ENCODE measurements at places on chromosomes 4 and X.
A peak's percentile ranks its signal among the peaks of the same experiment; 100 is the strongest.

GRCh38 chrX:47098338-47099094, 20.3 kb downstream of the RGN start:
- DNase-seq: no peak

- no peak for DNase-seq
Measured at GRCh38 chr4:183532821-183533220, 28.0 kb downstream of the ING2 start.

DNA sequence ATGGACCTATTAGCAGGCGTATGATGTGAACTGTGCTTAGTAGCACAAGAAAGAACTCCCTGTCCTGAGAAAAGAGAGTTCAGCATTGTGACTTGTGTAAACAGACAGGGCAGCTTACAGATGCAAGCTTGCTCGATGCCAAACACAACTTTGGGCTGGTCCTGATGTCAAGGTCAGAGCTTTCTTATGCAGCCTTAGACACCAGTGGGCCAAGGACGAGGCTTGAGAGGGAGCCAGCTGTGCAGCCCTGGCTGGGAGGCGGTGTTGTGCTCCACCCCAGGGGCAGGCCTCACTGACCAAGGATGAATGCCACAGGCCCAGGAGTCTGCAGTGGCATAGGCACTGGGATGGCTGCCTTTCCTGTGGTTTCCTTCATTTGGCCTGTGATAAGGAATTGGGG, 35.4 kb downstream of the JADE1 start:
- DNase-seq: peak; percentile 23

DNA sequence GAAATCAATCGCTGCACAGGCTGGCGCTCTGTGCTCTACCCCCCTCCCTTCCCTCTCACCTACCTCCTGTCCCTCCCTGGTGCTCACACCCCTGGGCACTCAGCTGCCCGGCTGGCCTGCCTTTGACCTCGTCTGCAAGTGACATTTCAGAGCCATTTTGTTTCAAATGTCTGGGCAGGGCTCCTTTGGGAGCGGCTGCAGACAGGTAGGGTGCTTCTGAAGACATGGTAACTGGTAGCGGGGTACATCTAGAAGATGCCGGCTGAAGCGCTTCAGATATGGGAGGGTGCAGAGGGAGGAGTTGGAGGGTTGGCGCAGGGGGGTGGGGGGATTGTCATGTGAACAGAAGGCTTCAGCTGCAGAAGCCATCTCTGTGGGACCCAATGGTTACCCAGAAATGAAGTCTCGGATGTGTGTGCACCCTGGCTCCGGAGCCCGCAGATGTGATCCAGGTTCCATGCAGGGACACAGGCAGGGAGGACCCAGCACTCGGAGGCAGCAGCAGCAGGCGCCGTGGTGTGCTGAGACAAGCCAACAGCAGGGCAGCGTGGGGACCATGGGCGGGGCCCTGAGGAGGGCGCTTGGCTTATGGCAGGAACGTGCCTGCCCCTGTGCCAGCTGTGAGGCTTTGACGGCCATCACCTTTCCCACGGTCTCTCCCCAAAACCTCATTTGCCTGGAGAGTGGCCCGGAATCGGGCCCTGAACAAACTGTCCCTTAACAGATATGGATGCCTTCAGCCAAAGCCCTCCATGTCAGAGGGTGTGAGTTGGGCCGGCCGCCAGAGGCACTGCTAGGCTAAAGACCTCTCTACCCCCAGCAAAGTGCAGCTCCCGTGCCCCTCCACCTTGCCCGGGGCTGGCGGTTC, 7.6 kb upstream of the DUSP9 start:
- no peak for DNase-seq

GRCh38 chr4:175277816-175278215, 359.7 kb downstream of the ADAM29 start:
- DNase-seq: no peak

DNA sequence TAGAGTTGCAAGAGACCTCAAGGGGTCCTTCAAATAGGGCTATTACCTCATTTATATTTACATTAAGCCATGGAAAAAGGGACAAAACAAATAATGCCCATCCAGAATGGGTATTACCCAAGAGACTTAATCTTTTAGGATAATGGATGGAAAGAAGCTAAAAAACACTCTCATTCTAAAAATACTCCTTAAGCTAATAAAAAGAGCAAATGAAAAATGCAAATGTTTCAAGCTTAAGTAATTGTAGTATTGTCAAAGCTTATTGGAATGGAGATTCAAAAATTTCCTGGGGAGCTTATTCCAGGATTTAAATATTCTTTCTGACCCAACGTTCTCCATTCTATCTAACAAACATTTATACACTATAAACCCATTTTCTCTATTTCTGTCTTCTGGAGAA, 107.8 kb upstream of the SPIN4 start:
- no peak for DNase-seq

GRCh38 chr4:109251396-109251795, 51.1 kb downstream of the COL25A1 start:
- DNase-seq: no peak

DNA sequence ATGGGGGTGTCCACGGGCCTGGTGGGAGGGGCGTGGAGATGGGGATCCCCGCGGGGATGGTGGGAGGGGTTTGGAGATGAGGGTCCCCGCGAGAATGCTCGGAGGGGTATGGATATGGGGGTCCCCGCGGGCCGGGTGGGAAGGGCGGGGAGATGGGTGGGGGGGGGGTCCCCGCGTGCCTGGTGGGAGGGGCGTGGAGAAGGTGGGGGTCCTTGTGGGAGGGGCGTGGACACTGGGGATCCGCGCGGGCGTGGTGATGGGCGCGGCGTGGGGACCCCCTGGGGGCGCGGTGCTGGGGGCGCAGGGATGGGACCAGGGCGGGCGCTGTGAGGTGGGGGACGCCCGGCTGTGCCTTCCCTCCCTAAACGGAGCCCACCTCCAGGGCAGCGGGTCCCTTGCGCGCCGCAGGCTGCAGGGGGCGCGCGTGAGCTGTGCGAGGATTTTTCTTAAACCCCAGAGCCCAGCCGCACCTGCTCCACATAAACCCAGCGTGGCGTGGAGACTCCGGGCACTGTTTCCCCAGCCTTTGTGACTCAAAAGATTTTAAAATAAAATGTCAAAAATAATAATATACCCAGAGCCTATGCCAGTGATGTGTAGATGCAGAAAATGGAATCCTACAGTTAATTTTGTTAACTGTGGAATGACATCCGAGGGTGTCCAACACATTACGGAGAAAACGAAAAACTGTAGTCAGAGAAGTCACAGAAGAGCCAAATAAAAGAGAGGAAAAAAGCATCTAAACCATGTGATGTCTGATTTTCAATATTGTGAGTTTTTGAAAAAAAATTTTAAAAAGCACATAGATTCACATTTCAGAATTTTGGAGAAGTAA, 1.5 kb upstream of the ASMTL start:
- DNase-seq: no peak

DNA sequence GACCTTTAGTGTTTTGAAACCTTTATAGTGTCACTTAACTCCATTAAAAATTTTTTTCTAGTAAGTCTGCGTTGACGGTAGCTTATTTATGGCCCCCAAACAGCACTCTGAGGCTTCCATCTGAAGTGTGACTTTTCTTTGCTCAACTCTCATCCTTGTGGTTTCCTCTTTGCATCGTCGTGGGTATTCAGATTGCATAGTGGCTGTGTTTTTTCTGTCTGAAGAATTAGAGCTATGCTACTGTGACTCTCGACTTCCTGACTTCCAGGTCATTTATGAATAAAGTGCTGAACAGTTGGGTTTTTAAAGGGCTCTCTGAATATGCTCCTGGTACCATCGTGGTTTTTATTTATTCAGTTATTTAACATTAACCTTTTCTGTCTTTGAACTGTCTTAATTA, 44.9 kb downstream of the JADE1 start:
- no peak for DNase-seq

DNA sequence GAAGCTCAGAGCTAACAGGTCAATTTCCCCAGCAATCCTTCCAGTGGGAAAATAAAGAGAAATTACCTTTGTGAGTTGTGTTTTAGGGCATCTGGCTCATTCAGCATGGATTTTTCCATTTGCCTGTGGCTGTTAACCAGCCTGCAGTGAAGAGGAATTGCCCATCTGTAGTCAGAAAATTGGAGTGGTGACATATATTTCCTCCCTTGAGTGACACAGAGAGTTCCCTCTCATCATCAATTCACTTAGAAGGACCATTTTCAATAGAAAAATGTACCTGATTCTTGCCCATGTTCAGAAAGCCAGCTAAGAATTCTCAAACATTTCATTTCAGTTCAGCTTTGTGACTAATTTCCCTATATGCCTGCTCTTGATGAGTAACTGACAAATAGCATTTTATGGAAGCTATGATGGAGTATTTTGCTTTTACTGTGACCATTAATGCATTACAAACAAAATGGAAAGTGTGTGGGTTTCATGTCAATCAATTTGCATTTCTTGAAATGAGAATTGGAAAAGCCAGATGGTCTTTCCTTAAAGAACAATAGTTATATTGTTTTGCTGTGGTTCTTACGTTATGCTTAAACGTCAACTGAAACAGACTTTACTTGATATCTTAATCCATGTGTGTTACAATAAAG, 155.8 kb downstream of the NWD2 start:
- no peak for DNase-seq

- no peak for DNase-seq
Measured at GRCh38 chr4:136927172-136927571, 605.1 kb downstream of the PCDH18 start.

DNA sequence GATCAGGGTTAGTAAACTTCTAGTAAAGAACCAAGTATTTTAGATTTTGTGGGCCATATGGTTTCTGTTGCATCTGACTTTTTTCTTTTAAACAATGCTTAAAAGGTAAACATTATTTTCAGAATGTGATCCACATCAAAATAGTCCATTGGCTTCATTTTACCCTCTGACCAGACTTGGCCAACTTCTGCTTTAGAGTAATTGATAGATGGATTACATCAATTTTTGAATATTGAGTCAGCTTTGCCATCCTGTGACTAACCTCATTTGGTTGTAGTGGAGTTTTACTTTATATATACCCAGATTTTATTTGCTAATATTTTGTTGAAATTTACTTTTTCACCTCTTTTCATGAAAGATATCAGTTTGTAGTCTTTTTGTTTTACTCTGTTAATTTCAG, 559.8 kb downstream of the TLL1 start:
- DNase-seq: no peak

DNA sequence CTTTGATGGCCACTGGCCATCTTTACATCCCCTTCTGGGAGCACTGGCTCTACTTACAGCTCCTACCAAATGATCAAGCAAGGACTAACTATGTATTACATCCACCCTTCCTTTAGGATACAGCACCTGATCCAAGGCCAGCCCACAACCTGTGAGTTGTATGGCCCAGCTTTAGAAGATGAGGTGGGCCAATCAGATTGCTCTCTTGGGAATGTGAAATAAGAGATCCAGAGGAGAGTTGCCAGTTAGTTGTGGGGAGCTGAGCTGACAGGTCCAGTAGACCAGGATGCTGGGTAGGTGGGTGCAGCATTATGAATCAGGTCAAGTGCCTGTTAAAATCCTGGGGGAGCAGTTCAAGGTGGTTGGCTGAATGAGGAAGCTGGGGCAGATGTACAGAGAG, 111.5 kb downstream of the GNL3L start:
- DNase-seq: no peak

DNA sequence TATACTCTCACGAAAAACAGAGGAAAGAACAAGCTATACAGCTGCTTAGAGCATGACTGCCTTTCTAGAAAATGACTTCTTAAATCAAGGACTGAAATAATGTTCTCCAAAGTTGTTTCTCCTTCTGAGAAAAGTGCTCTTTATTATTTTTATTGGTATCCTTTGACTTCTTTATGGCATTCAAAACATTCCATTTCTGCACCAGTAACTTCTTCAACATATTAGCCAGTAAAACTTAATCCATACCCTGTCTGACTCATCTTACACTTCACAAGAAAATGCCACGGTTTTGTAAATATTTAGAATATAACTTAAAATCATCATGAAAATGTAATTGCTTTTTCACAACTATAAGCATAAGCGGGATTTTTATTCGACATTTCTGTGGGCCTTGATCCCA, 180.4 kb downstream of the NR3C2 start:
- no peak for DNase-seq

- no peak for DNase-seq
Measured at GRCh38 chr4:41525129-41525528, 12.8 kb upstream of the LIMCH1 start.

GRCh38 chr4:183097231-183098018, 1.6 kb upstream of the WWC2 start:
- no peak for DNase-seq

DNA sequence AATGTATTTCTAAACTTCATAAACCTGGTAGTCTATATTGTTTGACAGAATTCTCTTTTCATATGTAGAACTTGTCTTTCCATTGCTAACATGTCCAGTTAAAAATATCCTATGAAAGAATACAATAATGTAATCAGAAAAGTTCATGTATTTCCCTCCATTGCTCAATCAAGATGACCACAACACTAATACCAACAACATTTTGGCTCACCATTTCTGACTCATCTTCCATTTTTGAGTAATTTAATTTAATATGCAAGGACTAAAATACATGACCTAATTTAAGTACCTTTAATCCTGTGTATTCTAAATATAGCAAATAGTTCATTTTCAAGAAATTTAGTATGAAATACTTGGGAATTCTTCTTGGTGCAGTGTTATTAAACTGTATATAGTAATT, 239.5 kb upstream of the GPC4 start:
- DNase-seq: no peak

GRCh38 chr4:7172508-7172907, 19.8 kb upstream of the SORCS2 start:
- DNase-seq: no peak
